Right lung (tissue), 10 donors: ENCODE measurements at places on chromosomes 6 and 20. TPM values are rescaled to one million over a fixed set of nuclear protein-coding genes. Genes with fewer than 3 reads are reported as not detected.

DNA sequence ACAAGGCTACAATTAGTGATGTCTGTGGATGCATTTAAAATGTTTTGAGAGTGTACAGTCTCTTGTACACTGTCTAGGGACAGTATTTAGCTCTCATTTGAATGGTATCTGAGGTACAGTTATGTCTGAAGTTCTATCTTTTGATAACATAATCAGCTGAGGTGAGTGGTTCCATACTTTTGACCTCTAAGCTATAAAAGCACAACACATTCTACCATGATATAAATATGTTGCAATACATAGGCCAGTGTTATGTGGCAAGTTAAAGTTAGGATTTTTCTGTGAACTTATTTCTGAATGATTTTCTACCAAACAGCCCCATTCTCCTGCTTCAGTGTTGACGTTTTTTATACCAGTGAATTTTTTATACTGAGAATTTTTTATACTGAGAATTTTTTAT, 77.6 kb downstream of the AKAP7 start:
- no peak for DNase-seq

- no peak for DNase-seq
Observed at GRCh38 chr20:48600470-48600945, 227.3 kb downstream of the PREX1 start.

DNA sequence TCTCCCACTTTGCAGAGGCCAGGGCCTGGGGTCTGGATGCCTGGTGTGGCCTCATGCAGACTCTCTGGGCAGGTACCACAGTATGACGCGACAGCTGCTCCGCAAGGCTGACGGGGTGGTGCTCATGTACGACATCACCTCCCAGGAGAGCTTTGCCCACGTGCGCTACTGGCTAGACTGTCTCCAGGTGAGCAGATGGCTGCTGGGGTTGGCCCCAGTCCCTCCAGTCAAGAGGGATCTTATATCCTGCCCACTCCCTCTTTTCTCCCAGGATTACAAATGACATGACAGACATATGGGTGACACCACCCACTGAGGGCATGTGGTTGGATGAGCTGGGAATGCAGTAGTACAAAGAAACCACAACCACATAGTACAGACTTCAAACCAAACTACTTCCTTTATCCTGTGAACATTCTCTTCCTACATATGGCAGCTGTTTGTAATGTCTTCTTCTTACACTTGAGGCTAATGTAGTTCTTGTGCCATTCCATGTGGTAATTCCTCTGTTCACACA, 29.9 kb downstream of the RAB44 start:
- no peak for DNase-seq

GRCh38 chr20:32248043-32248442, 29.4 kb upstream of the KIF3B start:
- no peak for DNase-seq

The CEP85L gene
- 12.5 TPM for polyA plus RNA-seq
